ENCODE measurements at places on chromosomes 13 and 19. TPM values are rescaled to one million over a fixed set of nuclear protein-coding genes. Genes with fewer than 3 reads are reported as not detected.
A peak's percentile ranks its signal among the peaks of the same experiment; 100 is the strongest.

Gene RDH8
- not detected for total RNA-seq

Gene RTBDN
- not detected for total RNA-seq

Gene CKM
- not detected for total RNA-seq

Gene KCNJ14
- total RNA-seq, result 0.44 TPM

Gene TINCR
- 0.30 TPM for total RNA-seq

- peak overlapping the region; percentile 91 for H3K4me3 ChIP-seq
- no peaks in the 10 kb centered on the region for H3K36me3 ChIP-seq
- no peaks in the 10 kb centered on the region for H3K27me3 ChIP-seq
- H3K27ac ChIP-seq, result peak overlapping the region; percentile 88
These were observed 533 bp downstream of the LRCH1 start for GRCh38 chr13:46553521-46553885.

GRCh38 chr13:78022164-78022877 is 103.7 kb upstream of the EDNRB start:
- H3K27ac ChIP-seq, result no peak overlapping the region
- no peaks in the 10 kb centered on the region for H3K27me3 ChIP-seq

DNA sequence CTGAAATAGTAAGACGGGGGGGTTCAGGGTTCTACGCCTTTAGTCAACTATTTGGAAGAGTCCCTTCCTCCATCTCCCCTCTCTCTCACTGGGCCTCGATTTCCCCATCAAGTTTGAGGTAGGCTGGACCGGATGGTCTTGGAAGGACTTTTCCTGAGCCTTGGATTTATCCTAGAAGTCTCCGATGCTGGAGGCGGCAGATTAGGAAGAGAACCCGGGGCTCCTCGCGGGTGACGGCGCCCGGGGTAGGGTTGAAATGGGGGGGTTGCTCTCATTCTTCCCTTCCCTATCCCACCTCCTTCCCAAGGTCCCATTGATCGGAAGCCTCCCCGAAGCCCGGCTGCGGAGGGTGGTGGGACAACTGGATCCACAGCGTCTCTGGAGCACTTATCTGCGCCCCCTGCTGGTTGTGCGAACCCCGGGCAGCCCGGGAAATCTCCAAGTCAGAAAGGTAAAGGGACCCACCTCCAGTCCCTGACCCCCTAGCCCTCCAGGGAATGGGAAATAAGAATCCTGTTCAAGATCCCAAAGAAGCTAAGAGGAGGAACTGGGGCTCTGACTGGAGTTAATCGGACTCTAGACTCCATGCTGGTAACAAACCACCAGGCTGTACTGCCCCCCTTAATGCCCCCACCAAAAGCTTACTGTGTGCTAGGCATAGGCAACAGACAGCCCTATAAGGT is 781 bp downstream of the QPCTL start:
- peak overlapping the region; percentile 90 for H3K27ac ChIP-seq
- peak overlapping the region; percentile 76 for H3K4me3 ChIP-seq
- no peaks in the 10 kb centered on the region for H3K4me1 ChIP-seq
- peak; percentile 85 for DNase-seq
- peaks cover 2% of the 10 kb centered on the region for H3K36me3 ChIP-seq
- no peaks in the 10 kb centered on the region for H3K27me3 ChIP-seq

DNA sequence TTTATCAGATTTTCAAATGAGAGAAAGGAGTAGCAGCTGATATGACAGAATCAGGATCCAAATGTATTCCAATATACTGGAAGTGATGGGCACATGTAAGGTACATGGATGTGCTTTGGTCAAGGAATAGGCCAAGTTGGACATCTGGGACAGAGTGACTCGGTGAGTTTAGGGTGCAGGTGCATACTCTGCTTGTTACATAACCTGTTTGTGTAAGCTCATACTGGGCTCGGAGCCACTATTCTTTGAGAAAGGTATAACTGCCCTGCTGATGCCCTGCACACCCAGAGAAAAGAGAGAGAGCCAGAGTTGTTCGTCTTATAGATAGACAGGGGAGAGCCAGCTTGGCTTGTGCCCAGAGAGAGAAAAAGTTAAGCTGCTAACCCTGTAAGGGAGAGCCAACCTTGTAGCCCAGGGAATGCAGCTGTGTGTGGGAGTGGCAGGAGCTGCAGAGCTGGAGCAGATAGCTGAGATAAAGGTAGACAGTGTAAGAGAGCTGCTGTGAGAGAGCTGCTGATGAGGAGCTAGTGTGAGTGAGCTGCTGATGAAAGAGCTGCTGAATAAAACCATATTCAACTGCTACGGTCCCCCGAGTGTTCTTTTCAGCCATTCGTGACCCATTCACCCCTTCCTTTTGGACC is 40.7 kb upstream of the N4BP2L1 start:
- H3K27me3 ChIP-seq, result no peaks in the 10 kb centered on the region
- DNase-seq, result no peak
- peaks cover 30% of the 10 kb centered on the region for H3K36me3 ChIP-seq
- H3K27ac ChIP-seq, result no peak overlapping the region

DNA sequence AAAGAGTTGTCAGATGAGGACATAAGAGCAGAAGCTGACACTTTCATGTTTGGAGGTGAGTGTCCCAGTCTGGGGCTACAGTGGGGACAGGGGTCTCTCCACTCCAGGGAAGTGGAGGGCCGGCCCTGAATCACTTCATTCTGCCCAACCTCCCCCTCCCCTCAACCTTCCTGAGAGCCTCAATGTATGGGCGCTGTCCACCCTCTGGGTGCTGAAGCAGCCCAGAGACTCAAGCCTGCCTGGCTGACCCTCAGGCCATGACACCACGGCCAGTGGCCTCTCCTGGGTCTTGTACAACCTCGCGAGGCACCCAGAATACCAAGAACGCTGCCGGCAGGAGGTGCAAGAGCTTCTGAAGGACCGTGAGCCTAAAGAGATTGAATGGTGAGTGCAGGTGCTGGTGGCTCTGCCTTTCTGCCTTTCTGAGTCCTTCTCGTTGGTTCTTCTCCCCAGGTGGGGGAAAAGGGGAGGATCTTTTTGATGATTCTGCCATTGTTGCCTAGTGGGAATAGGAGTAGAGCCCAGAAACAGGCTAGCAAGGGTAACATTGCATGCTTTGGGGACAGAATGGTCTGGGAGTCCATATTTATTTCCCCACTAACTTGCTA is 8.8 kb downstream of the CYP4F8 start:
- H3K4me1 ChIP-seq, result no peaks in the 10 kb centered on the region
- H3K27ac ChIP-seq, result no peak overlapping the region
- H3K36me3 ChIP-seq, result no peaks in the 10 kb centered on the region
- peaks cover 12% of the 10 kb centered on the region for H3K27me3 ChIP-seq

DNA sequence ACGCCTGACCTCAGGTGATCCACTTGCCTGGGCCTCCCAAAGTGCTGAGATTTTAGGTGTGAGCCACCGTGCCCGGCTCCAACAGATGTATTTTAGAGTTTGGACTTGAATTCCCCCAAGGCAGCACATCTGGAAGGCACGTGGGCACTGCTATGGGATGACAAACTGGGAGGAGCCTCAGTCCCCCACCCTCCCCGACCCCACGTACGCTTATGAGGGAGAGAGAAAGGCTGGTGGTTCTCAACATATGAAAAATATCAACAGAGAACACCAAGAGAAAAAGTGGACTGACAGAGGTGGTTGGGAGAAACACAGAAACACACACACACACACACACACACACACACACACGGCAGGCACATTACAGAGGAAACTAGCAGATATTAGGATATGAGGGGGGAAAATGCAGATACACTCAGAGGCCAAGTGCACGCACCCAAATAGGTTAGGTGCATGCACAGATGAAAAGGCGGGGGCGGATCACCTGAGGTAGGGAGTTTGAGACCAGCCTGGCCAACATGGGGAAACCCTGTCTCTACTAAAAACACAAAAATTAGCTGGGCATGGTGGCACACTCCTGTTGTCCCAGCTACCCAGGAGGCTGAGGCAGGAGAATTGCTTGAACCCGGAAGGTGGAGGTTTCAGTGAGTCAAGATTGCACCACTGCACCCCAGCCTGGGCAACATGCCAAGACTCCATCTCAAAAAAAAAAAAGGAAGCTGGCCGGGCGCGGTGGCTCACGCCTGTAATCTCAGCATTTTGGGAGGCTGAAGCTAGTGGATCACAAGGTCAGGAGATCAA is 3.2 kb downstream of the STX10 start:
- H3K27ac ChIP-seq, result no peak overlapping the region
- no peaks in the 10 kb centered on the region for H3K4me1 ChIP-seq
- no peak overlapping the region for H3K4me3 ChIP-seq
- DNase-seq, result no peak
- no peaks in the 10 kb centered on the region for H3K36me3 ChIP-seq
- H3K27me3 ChIP-seq, result no peaks in the 10 kb centered on the region

GRCh38 chr19:18282021-18282787 is 782 bp upstream of the JUND start:
- peaks cover 44% of the 10 kb centered on the region for H3K4me1 ChIP-seq
- H3K4me3 ChIP-seq, result peak overlapping the region; percentile 36
- no peaks in the 10 kb centered on the region for H3K36me3 ChIP-seq
- H3K27me3 ChIP-seq, result no peaks in the 10 kb centered on the region
- H3K27ac ChIP-seq, result peak overlapping the region; percentile 100
- DNase-seq, result no peak

- no peak for DNase-seq
- H3K36me3 ChIP-seq, result no peaks in the 10 kb centered on the region
- H3K4me3 ChIP-seq, result no peak overlapping the region
- H3K27ac ChIP-seq, result no peak overlapping the region
- no peaks in the 10 kb centered on the region for H3K4me1 ChIP-seq
These were observed 276.8 kb downstream of the TEX29 start for GRCh38 chr13:111597191-111597611.

GRCh38 chr19:44051650-44052402 is at the start of gene ZNF223:
Gene ZNF223 (plus strand): TSS chr19:44052036. CDS start chr19:44055177, 3,141 bp downstream.
- peak within 1 kb of the TSS; percentile 67 for H3K27ac ChIP-seq
- DNase-seq, result peak; percentile 85
- H3K4me3 ChIP-seq, result peak within 1 kb of the TSS; percentile 52

DNA sequence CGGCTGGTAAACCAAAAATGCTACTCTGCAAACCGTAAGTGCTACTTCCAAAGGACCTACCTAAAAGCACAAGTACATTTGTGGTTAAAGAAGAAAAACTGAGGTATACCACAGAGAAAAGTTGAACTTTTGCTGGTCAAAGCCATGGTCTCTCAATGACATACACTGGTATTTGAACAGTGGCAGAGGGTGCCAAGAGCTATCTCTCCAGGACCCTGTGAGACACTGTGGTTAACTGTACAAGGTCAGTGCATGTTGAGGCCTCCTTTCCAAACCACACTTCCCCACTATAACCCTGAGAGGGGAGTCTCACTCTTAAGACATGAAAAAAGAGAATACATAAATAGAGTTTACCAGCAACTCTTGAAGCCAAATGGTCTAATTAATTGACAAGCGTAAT is 49.5 kb downstream of the COL4A1 start:
- H3K4me1 ChIP-seq, result peaks cover 13% of the 10 kb centered on the region
- DNase-seq, result no peak
- H3K27ac ChIP-seq, result no peak overlapping the region
- H3K27me3 ChIP-seq, result no peaks in the 10 kb centered on the region

DNA sequence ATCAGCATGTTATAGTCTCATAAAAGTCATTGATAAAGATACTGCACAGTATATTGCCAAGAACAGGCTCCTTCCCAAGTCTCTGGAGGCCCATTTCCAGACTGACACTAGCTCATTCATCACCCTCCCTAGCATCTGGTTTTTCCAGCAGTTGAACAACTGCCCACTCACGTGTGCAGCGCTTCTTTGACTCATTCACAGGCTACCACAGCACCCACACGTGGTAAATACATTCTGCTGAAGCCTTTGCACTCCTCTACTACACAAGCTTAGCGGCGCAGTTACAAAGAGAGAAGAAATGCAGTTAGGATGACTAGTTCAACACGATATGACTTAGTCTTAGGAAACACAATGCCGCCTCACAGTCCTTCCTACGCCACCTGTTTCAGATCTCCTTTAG is 87.7 kb downstream of the DOCK9 start:
- H3K4me1 ChIP-seq, result no peaks in the 10 kb centered on the region
- peak; percentile 22 for DNase-seq
- H3K36me3 ChIP-seq, result peaks cover 41% of the 10 kb centered on the region
- H3K4me3 ChIP-seq, result no peak overlapping the region
- H3K27me3 ChIP-seq, result no peaks in the 10 kb centered on the region

DNA sequence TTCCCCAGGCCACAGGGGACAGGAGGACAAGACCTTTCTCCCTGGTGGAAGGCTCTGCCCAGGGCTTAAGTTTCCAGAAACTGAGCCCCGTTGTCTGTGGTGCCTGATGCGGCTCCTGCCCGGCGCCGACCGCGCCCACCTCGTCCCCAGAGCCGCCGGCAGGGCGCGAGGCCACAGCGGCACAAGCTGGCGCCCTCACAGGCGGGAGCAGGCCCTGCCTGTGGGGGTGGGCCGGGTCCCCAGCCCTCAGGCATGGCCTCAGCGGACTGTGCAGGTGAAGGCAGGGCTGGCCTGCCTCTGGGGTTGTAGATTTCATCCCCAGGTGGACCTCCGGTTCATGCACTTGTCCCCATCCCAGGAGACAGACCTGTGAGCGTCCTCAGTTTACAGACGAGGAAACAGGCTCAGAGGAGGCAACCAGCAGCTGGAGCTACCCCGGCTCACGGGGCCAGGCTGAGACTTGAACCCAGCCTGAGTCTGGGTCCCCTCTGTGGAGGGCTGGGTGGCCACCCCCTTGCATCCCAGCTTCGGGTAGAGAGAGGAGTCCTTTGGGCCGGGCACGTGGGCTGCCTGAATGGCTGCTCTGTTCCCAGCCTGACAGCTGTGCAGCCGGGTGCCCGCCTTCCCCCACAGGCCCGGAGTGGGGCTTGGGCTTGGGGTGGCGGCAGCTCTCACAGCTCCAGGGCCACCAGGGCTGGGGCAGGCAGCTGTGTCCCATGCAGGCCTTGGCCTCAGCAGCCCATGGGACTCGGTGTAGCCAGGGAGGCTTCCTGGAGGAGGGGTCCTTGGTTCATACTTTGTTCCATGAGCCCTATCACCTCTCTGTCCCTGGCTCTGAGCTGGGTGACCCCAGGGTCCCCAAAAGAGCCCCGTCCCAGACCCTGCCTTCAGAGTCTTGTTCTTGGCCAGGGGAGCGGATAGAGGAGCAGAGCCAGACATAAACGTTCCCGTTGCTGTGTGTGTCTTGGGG is 26.8 kb downstream of the PIAS4 start:
- H3K4me3 ChIP-seq, result no peak overlapping the region
- no peaks in the 10 kb centered on the region for H3K27me3 ChIP-seq
- no peak for DNase-seq
- H3K36me3 ChIP-seq, result no peaks in the 10 kb centered on the region
- peak overlapping the region; percentile 87 for H3K27ac ChIP-seq
- H3K4me1 ChIP-seq, result peaks cover 68% of the 10 kb centered on the region

GRCh38 chr13:30802501-30802900 is 67.2 kb downstream of the ALOX5AP start:
- DNase-seq, result no peak
- H3K27ac ChIP-seq, result no peak overlapping the region
- H3K27me3 ChIP-seq, result no peaks in the 10 kb centered on the region
- H3K4me1 ChIP-seq, result peaks cover 59% of the 10 kb centered on the region
- H3K36me3 ChIP-seq, result no peaks in the 10 kb centered on the region

All from tibial nerve (tissue), 4 donors.